ENCODE measurements at places on chromosomes 11 and 22.
A peak's percentile ranks its signal among the peaks of the same experiment; 100 is the strongest.

DNA sequence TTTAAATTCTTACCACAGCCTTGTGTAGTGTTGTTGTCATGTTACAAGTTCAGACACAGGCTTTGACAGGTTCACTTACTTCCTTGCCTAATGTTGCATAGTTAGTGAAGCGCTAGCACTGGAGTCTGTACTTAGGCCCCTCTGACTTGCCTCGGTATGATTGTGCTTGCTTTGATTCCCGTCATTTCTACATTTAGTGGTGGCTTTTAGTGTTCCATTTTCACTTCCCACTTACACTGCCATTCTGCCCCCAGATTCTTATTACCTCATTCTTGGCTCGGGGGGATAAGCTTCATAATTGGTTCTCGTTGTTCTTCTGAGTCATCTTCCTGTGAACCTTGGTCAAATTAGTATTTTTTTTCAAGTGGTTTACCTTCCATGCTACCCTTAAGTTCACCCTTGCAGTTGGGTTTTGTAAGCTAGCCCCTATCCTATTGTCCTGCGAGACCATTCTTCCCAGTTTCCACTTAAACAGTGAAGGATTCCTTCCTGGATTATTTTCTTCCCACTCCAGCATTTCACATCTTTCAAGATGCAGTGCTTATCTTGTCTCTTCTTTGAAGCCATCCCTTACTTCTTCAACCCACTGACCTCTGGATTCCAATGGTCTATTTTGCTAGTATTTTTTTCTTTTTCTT lies 68.7 kb downstream of the DDX10 start:
- peak; percentile 54 for DNase-seq

DNA sequence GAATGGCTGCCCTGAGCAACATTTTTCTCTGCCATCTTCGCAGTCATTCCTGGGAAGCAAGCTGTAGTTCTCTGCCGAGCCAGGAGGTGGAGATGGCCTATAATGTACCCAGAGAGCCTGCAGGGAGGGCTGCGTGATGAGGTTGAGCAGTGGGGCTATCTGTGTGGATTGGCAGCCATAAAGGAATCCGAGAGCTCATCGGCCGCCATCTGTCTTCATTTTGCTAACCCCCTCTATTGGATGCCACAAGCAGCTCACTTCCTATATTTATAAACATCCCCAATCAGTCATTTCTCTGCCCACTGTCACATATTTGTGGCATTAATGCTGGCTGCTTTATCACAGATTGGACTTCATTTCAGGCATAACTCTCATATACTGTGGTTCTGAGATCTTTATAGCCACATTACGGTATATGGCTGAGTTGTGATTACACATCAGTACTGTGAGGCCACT lies 209.5 kb downstream of the NTM start:
- DNase-seq, result no peak

DNA sequence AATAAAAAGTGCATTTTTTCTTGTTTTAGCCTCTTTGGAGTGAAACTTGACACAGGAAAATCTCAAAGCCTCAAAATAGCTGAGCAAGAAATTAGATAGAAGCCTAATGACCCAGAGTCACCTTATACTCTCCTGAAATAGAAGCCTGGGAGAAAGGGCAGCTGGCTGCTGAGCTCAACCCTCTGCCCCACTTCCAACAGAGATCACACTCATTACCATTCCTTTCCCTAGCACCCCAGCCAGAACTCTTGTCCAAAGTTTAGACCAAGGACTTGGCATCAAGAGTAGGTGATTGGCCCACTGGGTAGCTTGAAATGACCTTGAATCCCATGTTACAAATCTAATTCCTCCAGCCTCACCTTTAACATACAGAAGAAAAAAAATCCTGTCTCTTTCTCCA lies 62.7 kb upstream of the AMOTL1 start:
- DNase-seq, result no peak

DNA sequence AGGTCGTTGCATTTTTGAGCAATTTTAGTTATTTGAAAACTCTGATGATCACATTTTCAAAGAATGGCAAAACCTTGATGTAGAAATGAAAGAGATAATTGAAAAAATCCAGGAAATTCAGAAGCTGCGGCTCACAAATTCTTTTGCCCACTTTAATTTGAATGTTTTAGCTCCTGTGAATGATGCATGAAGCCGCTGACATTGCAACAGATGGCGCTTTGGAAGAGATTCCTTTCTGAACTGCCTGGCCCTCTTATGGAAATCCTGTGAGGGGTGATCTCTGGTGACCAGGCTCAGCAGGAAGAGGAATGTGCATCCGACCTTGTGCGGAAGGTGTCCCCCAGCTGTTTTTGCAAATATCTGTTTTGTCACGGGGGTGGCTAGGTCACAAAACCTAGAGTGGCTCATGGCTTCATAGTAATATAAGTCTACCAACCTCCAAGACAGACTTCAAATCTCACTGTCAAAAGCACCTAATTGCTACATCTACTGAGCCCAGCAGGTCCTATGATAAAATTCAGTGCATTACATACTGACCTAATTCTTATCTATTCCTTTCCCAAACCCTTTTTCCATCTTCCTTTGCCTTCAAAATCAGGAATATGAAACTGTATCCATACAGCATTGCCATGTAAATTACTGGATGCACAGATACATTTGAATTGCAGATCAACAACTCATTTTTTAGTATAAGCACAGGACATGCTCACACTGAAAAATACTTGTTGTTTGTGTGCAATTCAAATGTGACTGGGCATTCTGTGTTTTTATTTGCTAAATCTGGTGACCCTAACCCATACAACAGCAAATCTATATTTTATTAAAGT lies 412.7 kb downstream of the ETS1 start:
- peak; percentile 68 for DNase-seq

DNA sequence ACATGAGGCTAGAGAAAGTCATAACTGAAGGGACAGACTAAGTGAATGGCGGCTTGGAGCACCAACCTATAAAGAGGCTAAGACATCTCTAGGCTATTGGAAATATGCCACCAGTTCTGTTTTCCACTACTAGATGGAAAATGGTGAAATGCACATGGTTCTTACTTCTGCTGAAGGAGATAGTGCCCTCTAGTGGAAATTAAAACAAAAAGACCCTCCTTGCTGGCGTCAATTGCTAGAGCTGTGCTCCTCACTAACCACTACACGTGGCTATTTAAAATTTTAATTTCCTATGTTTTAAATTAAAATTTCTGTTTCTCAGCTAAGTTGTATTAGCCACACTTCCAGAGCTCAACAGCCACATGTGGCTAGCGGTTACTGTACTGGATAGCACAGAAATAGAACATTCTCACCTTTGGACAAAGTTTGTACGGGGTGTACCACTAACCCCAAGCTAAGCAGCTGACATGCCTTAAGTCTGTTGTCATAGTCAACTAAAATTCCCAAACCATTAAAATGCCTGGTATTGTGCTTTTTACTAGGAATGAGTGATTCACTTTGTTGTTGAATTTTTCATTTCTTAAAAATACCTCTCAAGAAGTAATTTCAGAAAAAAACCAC lies 34.1 kb upstream of the CALCA start:
- peak; percentile 14 for DNase-seq

DNA sequence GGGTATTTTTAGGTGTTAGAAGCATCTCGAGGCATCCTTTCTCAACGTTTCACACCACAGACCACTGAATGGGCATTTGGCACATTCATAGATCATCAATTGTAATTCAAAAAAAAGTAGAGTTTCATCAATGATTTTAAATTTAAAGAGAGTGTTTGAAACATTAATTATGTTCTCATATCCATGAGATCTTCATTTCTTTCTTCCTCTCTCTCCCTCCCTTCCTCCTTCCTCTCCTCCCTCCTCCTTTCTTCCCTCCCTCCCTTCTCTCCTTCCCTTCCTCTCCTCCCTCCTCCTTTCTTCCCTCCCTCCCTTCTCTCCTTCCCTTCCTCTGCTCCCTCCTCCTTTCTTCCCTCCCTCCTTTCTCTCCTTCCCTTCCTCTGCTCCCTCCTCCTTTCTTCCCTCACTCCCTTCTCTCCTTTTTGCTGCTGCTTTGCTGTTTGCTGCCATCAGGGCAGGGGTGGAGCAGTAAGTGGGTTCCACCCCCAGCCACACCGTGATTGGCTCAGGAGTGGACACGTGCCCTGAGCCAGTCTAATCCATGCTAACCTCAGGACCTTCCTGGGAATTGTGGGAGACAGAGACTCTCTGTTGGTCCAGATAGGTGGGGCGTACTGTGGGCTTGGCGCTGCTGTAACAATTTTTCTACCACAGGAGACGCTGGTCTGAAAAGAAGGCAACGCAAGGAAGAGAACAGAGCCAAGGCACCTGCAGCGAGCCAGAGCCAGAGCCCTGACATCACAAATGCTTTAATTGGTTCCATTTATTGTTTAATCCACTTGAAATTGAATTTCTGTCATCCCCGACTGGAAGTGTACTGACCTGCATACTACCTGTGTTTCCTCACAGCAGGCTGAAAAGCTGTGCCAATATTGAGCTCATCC lies 33.7 kb upstream of the APOBEC3A start:
- peak; percentile 80 for DNase-seq

- no peak for DNase-seq
Observed at GRCh38 chr22:45552580-45553350, 50.1 kb downstream of the FBLN1 start.

DNA sequence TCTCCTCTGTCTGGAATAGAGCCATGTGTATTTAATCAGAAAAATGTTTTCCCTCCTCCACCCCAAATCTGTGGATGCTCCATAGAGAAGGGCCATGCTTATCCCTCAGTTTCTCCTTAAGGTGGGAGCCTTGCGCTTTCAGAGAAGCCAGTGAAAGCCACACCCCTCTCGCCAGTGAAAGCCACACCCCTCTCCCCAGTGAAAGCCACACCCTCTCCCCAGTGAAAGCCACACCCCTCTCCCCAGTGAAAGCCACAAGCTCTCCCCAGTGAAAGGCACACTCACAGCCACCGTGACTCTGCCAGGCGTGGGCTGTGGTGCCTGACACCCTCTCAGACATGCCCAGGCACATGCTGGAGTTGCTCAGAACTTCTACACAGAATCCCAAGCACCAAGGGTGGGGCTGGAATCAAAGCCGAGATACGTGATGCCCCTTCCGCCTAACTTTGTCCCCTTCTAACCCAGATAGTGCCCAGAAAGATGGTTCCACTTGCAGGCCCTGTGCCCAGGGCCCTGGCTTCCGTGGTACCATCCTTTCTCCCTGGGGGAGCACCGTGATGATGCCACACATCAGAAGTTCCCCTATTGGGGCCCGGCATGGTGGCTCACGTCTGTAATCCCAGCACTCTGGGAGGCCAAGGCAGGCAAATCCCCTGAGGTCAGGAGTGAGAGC lies 16.5 kb upstream of the PRR5 start:
- DNase-seq, result peak; percentile 29

DNA sequence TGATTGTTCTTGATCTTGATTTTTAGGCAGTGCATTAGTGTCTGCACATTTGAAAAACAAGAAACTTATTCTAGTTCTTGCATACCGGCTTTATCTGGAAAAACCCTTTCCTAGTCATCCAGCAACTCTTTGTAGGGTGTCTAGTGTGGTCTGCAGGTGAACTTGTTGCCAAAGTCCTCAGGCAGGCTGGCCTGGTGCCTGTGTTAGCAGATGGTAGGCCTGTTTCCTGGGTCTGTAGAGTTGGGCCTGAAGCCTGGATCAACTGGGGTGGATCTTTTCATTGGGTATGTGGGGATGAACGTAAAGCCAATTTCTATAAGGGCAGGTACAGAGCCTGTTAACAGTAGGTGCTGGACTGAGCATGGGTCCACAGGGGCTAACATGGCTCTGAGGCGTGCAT lies 5.6 kb upstream of the GLYATL1 start:
- DNase-seq, result no peak

DNA sequence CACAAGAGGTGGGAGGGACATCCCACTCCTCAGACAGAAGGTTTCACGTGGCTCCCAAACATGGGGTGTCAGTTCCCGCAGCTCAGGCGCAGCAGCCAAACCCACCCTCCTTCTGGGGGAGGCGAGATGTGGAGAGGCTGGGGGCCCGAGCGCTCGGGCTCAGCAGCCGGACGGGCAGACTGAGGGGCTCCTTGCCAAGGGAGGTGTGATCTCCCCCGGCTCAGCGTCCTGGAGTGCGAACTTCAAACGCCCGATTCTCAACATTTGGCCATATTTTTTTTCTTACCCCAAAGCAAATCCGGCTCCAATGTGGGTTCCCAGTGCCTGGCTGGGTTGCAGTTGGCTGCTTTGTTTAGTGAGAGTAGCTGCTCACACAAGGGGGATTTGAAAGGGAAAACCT lies 477.9 kb downstream of the MN1 start:
- DNase-seq, result no peak

GRCh38 chr22:39013942-39014722 lies at the start of gene APOBEC3C:
Gene APOBEC3C (plus strand): TSS chr22:39014257. CDS start chr22:39014363, 106 bp downstream.
- DNase-seq, result peak; percentile 76

GRCh38 chr22:44047891-44048301 lies 23.8 kb downstream of the PARVB start:
- no peak for DNase-seq

Measured in NCI-H226 (cell line).